Endothelial cell (in vitro differentiated cells): ENCODE measurements at places on chromosomes 5 and 9.

GRCh38 chr9:70921136-70921535 lies 200.3 kb downstream of the TRPM3 start:
- no peak for DNase-seq

GRCh38 chr9:117411547-117411946 lies 3.3 kb downstream of the ASTN2 start:
- DNase-seq: peak; percentile 79

GRCh38 chr5:72325566-72326305 lies 5.6 kb downstream of the PTCD2 start:
- DNase-seq: no peak

DNA sequence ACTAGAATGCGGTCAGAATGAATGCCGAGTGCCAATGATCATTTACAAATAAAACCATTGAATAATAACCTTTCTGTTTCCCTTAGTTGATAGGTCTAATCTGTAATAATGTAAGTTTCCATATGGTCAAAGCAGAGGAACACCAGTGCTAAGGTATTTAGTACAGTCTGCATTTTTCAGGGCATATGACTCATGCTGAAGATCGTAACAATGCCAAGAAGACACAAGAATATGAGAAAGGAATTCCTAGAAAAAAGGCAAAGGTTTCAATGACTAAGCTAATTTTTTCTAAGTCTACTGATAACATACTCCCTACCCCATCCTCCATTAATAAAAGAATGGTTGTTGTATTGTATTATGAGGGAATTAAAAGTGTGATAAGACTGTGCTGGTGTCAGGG lies 2.8 kb downstream of the OR1L8 start:
- DNase-seq: no peak

DNA sequence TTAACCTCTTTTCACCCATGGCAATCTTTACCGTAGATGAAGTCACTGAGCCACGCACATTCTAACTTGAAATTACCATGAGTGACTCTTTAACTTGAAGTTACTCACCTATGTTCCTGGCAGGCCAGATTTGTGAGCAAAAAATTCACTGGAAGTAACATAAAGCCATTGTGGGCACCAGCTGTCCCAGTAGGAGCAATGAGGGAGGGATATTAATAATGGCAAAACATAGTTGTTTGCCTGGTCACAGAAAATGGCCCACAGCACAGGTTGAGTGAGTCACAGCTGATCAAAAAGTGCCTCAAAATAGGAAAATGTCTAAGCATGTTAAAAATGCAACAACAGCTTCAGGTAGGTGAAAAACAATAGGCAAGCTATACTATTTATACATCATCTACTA lies 146.6 kb downstream of the EFNA5 start:
- no peak for DNase-seq

- no peak for DNase-seq
These were observed 41.7 kb downstream of the SEMA6A start for GRCh38 chr5:116532762-116533525.
